Brain pericyte (primary cell): ENCODE measurements at places on chromosomes 3 and 15.

DNA sequence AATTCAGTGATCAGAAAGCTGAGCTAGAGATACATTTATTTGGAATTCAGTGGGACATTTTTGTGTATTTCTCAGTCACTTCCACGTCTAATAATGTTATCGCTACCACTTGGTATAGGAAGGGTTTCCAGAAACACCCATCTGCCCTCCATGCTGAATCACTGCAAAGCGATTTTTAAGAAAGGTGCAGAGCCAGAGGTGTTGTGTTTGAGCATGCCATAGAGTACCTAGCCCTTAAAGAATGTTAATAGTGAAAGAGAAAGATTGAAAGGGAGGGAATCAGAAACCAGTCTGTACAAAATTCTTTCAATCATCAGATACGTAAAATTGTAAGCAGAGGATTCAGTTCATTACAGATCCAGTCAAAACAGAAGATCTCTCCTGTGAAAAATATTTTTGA, 80.1 kb upstream of the ARL6 start:
- DNase-seq = no peak

DNA sequence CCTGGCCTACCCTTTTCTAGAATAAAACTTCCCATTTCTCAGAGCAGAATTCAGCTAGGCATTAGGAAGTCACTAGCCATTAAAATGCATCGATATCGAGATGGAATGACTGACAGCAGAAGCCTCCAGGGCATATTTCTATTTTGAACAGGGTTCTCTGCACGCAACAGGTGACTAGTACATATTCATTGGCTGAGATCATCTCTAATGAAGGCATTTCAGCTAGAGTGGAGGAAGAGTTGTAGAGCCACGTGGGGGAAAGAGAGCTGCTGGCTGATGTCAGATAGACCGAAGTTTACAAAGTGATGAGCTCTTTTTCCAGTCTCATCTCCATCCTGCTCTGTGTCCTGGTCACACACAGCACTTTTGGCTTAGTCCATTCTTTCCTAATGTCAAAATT, 7.5 kb downstream of the TMEM40 start:
- no peak for DNase-seq

DNA sequence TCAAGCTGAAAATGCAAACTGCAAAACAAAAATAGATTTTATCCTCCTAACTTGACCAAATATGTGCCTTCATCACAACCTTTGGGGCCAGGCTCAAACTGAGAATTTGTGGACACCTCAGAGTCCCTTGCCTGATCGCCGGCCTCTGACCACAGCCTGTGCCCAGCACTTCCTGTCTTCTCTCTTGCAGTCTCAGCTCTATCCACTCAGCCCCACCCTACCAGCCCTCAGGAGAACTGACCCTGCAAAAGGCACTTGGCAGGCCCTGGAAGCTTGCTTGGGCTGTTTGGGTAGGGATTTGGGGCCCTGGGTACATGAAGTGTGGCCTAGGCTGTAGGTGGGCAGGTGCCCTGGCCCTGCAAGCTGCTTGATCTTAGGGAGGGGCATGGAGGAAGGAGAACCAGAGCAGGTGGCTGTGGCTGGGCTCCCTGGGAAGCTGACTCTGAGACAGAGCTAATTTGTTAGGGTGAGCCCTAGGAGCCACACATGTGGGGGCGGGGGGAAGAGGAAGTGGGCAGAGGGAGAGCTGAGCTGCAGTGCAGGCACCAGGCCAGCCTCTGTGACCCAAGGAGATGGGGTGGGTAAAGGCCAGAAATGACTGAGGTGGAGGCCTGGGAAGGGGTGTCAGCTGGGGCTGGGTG, 8.6 kb downstream of the CLEC3B start:
- no peak for DNase-seq

DNA sequence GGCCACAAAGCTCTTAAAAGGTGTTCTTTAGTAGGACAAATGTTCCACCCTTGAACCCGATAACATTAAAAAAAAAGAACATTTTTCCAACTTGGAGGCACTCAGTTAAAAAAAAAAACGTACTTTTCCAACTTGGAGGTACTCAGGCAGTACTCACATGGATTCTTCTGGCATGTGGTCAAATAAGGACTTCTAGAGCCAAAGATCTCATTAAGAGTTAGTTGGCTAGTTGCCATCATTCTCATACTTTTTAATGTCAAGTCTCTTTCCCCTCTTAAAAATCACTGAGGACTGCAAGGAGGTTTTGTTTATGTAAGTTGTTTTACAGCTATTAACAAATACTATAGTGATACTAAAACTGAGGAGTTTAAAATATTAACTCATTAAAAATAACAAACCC, 101.0 kb downstream of the CADPS start:
- DNase-seq = no peak
